ENCODE measurements at places on chromosomes 5 and 9. TPM values are rescaled to one million over a fixed set of nuclear protein-coding genes. Genes with fewer than 3 reads are reported as not detected.
A peak's percentile ranks its signal among the peaks of the same experiment; 100 is the strongest.

Gene POLR3G
- total RNA-seq, result 4.2 TPM

Gene DMRT2
- total RNA-seq, result not detected

DNA sequence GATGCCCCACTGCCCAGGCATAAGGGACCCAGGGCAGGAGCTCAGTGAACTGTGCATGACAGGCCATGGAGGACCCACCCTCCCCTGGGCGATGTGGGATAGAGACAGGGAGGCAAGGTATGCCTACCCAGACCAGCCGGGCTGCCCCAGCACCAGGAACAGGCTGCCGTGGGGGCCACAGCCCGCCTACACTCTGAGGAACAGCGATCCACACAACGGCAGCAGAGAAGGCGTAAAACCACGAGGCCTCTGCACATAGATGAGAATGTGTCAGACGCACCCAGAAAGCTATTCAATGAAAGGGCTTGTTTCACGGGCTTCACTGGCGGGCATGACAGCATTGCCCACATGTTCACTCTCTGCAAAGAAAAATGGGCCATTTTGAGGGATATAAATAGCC lies 49.5 kb downstream of the SEMA4D start:
- H3K27ac ChIP-seq, result no peak overlapping the region
- peak; percentile 77 for DNase-seq
- H3K27me3 ChIP-seq, result no peaks in the 10 kb centered on the region

DNA sequence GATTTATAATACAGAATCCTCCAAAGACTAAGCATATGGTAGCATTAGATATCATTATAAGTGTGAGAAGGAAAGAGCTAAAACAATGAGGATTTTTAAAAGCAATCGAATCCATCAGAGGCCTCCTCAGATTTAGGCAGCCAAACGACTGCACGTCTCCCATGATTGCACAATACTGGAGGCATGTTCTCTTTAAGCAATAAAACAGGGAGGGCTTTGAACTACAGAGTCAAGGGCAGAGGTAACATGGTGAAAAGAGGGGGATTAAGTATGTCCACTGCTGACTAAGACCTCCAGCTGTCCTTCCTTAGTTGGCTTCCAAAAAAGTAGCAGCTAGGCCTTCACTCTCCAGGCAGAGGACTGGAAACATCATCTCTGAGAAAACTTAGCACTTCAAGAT lies 298.7 kb upstream of the RGMB start:
- no peaks in the 10 kb centered on the region for H3K27me3 ChIP-seq
- H3K4me1 ChIP-seq, result no peaks in the 10 kb centered on the region
- DNase-seq, result no peak

GRCh38 chr9:37994639-37995347 lies 74.2 kb downstream of the SHB start:
- no peaks in the 10 kb centered on the region for H3K27me3 ChIP-seq
- peak; percentile 85 for DNase-seq
- no peaks in the 10 kb centered on the region for H3K36me3 ChIP-seq

DNA sequence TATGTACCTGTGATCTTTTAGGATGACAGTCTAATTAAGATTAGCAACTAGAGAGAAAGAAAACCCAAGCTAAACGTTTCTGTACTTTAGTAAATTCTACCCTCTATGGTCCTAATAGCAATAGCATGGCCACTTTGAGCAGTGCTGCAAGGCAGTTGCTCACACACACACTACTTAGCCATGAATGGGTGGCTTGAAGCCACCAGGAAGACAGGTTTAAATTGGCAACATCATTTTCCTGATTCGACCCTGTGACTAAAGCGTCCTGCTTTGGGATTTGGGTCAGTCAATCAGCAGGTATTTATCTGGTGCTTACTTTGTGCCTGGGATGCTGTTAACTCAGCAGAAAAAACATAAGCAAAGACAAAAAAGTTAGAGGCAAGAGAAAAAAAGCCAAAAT lies 150.6 kb downstream of the ARRDC3 start:
- no peak overlapping the region for H3K4me3 ChIP-seq
- no peaks in the 10 kb centered on the region for H3K27me3 ChIP-seq
- H3K36me3 ChIP-seq, result no peaks in the 10 kb centered on the region
- no peak for DNase-seq
- no peaks in the 10 kb centered on the region for H3K4me1 ChIP-seq

DNA sequence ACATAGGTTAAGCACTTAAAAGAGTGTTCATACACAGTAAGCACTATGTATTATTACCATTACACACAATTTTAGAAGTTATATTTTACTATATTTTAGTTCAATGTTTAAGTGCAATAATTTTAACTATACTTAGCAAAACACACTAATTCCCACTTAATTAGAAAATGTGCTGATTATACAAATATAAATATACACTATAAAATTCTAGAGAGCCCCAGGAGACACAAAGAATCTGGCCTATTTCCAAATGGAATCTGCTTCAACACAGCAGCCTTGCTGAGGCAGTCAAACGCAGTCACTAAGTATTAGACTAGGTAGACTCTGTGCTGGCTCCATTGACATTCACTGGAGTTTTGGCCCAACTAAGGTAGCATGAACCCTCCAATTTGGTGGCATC lies 160.9 kb downstream of the CETN3 start:
- no peaks in the 10 kb centered on the region for H3K36me3 ChIP-seq
- no peak overlapping the region for H3K27ac ChIP-seq
- no peaks in the 10 kb centered on the region for H3K27me3 ChIP-seq

DNA sequence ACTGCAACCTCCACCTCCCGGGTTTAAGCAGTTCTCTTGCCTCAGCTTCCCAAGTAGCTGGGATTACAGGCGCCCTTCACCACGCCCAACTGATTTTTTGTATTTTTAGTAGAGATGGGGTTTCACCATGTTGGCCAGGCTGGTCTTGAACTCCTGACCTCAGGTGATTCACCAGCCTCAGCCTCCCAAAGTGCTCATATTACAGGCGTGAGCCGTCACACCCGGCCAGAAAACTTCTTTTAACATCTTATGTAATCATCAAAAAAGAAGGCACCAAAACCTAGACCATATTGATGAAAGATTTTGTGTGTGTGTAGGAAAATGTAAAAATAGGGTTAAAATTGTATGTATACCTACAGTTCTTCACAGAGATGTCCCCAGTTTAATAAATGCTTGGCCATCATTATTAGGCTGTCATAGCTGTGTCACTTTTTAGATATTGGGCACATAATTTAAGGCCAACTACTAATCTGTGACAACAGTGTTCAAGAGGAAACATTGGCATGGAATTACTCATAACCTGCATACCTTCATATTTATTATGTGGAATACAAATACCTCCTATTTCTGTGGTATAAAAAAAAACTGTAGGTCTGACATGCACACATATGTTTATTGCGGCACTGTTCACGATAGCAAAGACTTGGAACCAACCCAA lies 44.4 kb downstream of the RAD50 start:
- DNase-seq, result no peak
- H3K36me3 ChIP-seq, result peaks cover 52% of the 10 kb centered on the region
- no peaks in the 10 kb centered on the region for H3K4me1 ChIP-seq
- no peak overlapping the region for H3K4me3 ChIP-seq

GRCh38 chr9:5820425-5820824 lies 12.5 kb downstream of the ERMP1 start:
- H3K27me3 ChIP-seq, result no peaks in the 10 kb centered on the region
- no peak overlapping the region for H3K4me3 ChIP-seq
- H3K36me3 ChIP-seq, result peaks cover 63% of the 10 kb centered on the region
- H3K4me1 ChIP-seq, result no peaks in the 10 kb centered on the region

DNA sequence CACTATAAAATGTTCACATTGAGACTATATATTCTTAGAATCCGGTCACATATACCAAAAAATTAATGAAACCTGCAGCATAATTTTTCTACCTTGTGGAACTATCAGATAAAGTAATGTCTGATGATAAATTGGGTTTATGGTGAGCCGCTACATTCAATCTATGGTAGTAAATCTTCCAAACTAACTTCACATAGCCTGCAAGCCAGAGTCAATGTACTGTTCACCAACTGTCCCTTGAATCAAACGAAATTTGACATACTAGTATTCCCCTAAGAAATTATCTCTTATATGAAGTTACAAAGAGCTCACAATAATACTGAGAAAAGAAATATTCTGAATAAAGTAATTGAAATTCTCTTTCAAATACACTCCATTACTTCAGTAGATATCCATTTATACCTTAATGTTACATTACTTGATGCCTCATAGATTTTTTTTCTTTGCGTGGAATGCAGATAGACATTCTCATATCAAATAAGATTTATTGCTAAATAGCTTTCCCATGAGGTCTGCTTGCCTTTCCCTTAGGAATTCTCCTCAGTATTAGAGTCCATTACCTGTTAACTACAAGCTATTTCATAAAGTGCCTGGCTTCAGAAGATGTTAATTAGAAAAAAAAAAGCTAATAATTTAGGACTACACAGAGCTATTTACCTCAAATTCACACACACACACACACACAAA lies 169.5 kb downstream of the PTPRD start:
- H3K27me3 ChIP-seq, result no peaks in the 10 kb centered on the region
- H3K4me3 ChIP-seq, result no peak overlapping the region
- H3K4me1 ChIP-seq, result no peaks in the 10 kb centered on the region
- no peak for DNase-seq

Gene ZCCHC9
- total RNA-seq, result 22.7 TPM

DNA sequence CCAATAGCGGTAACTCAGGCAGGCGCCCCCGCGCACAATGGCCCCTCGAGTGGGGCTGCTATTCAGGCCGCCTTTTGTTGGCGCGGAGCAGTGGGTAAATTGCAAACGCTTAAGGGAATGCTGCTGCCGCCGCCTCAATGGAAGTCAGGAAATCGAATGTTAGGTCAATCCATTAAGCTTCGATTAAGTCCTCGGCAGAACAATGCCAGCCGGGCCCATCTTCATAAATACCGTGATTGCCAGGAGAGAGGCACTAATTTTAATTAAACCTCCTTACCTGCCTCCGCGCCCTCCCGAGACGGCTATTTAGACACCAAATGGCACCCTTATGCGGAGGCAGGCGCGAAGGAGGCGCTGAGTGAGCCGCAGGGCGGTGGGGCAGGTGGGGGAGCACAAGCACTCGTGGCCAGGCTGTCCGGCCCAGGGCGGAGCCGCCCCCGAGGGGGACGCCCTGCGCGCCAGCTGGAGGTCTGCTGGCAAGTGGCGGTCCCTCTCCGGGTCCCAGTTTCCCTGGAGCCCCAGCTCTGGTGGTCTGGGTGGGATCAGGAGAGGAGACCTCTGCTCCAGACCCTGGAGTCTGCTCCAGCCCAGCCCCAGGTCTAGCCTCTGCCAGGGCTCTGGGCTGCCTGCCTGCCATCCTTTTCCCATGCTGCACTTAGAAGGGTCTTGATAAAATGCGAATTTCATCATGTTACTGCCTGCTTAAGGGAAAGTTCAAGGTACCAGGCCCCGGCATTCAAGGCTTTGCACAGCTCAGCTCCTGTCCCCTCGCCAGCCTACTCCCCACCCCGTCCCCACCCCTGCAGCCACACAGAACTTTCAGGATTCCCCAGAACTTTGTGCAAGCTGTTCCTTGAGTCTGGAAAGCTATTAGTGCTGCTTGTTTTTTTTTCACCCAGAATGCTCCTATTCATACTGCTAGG lies 19.7 kb downstream of the NR5A1 start:
- H3K4me1 ChIP-seq, result peaks cover 5% of the 10 kb centered on the region
- H3K4me3 ChIP-seq, result no peak overlapping the region
- H3K27me3 ChIP-seq, result peaks cover 22% of the 10 kb centered on the region
- DNase-seq, result no peak
- peak overlapping the region; percentile 38 for H3K27ac ChIP-seq

DNA sequence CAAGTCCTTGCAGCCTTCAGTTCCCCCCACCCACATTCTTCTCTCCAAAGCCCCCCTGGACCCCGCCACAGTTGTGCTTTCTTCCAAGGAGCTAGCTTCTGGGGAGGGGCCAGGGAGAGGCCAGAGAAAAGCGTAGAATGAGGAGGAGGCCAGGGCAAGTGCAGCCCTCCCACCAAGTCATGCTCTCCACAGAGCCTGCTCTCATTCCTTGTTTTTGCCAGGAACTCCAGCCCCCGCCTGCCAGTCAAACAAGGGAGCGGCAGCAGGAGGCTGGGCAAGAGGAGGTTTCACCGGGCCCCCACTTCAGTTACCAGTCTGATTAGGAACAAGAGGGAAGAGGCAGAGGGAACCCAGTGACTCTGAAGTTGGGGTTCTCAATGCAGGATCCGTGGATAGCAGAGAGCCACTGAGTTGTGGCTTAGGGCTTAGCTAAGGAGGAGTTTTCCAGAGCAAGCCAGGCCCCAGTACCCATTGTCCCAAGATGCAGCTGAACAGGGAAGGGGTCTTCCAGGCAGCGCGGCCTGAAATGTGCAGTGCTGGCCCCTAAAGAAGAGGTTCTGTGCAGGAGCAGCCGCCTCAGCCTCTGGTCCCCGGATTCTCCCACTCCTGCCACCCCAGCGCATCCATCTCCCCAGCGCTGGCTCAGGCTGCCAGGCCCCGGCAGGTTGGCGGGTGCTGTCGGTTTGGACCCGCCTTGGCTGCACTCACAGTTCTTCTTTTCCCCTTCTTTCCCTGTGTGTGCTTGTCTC lies 120.6 kb downstream of the DAB2IP start:
- peaks cover 46% of the 10 kb centered on the region for H3K4me1 ChIP-seq
- DNase-seq, result peak; percentile 72
- no peaks in the 10 kb centered on the region for H3K27me3 ChIP-seq
- H3K4me3 ChIP-seq, result no peak overlapping the region
- H3K36me3 ChIP-seq, result peaks cover 100% of the 10 kb centered on the region
- peak overlapping the region; percentile 74 for H3K27ac ChIP-seq

- H3K27ac ChIP-seq, result no peak overlapping the region
- no peak overlapping the region for H3K4me3 ChIP-seq
- H3K4me1 ChIP-seq, result no peaks in the 10 kb centered on the region
- DNase-seq, result no peak
- no peaks in the 10 kb centered on the region for H3K36me3 ChIP-seq
Observed at GRCh38 chr5:159682623-159683022, 233.7 kb upstream of the ADRA1B start.

Gene HMCN2
- 0.13 TPM for total RNA-seq

- H3K36me3 ChIP-seq, result no peaks in the 10 kb centered on the region
- DNase-seq, result no peak
- H3K4me1 ChIP-seq, result no peaks in the 10 kb centered on the region
Observed at GRCh38 chr5:132277256-132277655, 16.9 kb upstream of the SLC22A4 start.

Gene SPATA31D1
- total RNA-seq, result not detected

DNA sequence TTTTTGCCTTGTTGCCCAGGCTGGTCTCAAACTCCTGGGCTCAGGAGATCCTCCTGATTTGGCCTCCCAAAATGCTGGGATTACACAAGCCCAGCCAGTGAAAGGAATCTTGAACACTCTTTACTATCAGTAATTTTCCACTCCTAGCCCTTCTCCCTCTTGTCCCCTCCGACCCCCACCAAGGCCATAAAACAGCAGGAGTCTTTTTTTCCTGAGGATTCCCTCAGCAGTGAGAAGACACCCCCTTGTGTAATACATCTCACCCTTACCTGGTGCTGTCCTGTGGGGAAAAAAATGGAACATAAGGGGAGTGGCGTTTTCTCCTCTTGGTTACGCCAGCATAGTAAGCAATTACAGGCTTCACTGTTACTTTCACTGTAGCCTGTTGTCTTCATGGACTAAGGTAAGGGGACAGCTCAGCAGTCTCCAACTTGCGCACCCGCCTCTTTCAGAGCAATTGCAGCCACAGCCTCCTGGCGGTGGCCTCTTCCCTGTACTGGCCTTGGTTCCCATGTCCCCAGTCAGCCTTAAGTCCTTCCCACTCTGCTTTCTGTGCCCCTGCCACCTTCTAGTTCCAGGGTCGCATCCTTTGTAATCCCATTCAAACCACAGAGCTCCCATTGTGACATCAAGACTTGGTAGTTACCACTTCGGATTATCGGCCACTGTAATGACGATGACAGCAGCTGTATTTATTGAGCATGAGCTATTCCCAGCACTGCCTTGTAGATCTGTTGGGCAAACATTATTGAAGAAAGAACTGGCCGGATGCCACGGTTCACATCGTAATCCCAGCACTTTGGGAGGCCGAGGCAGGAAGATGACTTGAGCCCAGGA lies 10.0 kb downstream of the NAIF1 start:
- DNase-seq, result no peak
- H3K4me3 ChIP-seq, result no peak overlapping the region
- H3K27me3 ChIP-seq, result no peaks in the 10 kb centered on the region
- H3K4me1 ChIP-seq, result peaks cover 70% of the 10 kb centered on the region
- no peaks in the 10 kb centered on the region for H3K36me3 ChIP-seq
